ENCODE measurements at places on chromosomes 1 and 21.

- DNase-seq, result no peak
These were observed 4.6 kb downstream of the PLPP3 start for GRCh38 chr1:56574794-56575193.

DNA sequence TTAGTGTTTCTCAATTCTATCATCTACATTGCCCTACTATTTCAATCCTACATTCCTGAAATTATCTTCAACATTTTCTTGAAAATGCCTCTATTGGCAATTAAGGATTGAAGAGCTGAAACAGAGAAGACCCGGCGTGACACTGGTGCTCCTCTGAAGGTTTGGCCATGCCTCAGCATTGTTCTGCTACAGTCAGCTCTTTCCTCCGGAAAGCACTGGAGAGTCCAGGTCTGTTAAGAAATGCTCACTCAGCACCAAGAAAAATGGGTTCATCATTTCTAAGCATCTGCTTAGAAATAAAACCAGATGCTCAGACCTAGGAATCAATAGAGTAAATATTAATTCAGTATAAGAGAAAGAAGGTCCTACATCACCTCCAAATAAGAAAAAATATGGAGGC lies 58.8 kb downstream of the WARS2 start:
- no peak for DNase-seq

GRCh38 chr1:204126956-204127355 lies 24.9 kb downstream of the ETNK2 start:
- DNase-seq, result no peak

DNA sequence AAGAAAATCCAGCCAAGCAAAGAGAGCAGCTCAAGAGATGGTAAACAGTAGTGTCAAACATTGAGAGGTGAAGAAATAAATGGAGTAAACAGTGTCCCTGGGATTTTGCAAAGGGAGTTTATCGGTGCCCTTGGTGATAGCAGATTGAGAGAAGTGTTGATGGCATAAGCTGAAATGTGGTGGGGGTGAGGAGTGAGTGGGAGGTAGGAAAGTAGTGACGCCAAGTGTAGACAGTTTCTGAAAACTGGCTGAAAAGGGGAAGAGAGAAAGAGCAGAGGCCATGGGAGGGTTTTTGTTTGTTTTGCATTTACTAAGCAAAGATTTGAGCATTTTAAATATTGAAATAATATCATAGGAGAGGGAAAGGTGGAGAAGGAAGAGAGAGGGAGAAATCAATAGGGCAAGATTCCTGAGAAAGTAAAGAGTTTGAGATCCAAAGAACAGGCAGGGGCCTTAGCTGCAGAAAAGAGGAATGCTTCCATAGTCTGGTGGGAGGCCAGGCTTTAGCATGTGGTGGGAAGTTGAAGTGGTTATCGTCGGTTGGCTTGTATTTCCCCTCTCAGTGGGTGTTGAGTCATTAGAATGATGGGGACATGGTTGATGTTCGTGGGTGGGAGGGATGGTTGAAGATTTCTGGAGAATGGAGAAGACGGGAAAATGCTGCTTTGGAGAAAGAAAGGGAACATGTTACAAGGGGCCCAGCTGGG lies 26.8 kb upstream of the RASAL2 start:
- DNase-seq, result no peak

Data from stimulated activated naive CD8-positive, alpha-beta T cell treated with anti-CD3 and anti-CD28 coated beads, Interleukin-15, amount 100 ng/mL, for 72 hours (primary cell).